GM23248 (cell line): ENCODE measurements at places on chromosomes 12 and 14.

- DNase-seq = peak; percentile 66
Observed at GRCh38 chr12:89470741-89471509, 53.7 kb downstream of the GALNT4 start.

- peak; percentile 62 for DNase-seq
Observed at GRCh38 chr12:49777800-49778748, 36.7 kb downstream of the TMBIM6 start.

DNA sequence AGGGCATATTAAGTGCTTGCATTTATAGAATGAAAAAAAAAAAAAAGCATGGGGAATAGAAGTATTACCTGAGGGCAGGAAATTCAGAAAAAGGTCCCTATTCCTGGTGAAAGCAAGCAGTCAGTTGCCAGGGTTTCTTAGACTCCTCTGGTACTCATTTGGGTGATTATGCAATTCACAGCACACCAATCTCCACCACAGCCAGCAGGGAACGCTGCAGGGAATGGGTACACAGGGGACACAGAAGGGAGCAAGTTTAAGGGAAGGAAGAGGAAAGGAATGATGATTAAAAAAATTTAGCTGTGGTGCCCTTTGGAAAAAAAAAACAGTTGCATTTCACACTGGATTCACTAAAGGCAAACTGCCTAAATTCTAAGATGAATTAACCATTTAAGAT is 14.2 kb downstream of the BLTP3B start:
- peak; percentile 82 for DNase-seq

GRCh38 chr12:46830731-46831334 is 5.0 kb upstream of the SLC38A4 start:
- DNase-seq = peak; percentile 44

GRCh38 chr12:49388682-49389386 is 21.6 kb downstream of the SPATS2 start:
- DNase-seq = no peak
